ENCODE measurements at places on chromosomes 1 and 21.

DNA sequence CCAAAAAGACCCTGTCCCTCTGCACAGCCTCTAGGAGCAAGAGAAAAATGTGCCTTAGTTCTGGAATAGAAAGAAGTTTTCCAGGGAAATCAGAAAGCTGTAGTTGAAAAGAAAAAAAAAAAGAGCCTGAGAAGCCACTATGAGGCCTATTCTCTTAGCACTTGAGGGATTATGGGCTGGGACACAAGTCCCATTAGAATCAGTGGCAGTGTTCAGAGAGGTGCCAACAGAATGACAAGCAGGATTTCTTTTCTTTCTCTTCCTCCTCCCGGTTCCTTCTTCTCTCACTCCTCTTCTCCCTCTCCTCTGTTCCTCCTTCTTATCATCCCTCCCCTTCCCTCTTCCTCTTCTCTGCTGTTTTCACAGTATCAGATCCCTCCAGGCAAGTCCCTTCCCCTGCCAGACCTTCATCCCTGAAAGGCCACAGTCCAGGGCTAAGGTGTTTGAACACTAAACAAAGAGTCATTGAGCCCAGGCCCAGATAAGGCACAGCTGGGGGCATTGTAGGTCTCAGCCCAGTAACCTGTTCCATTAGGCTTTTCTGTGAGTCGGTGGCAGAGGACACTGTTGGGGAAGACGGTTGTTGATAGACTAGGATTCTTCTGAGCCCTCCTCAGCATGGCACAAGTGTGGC lies 64.7 kb upstream of the LPGAT1 start:
- no peak for DNase-seq

GRCh38 chr1:180266275-180267210 lies 36.5 kb downstream of the LHX4 start:
- no peak for DNase-seq

GRCh38 chr21:26444646-26445045 lies 128.4 kb downstream of the CYYR1 start:
- DNase-seq: no peak

- DNase-seq: no peak
Measured at GRCh38 chr1:204900721-204901120, 30.1 kb downstream of the NFASC start.

- DNase-seq: no peak
Measured at GRCh38 chr1:35925741-35926140, 5.2 kb upstream of the AGO3 start.

- DNase-seq: no peak
Measured at GRCh38 chr1:30879940-30880677, 28.4 kb downstream of the SDC3 start.
